ENCODE measurements at places on chromosomes 7 and 10. TPM values are rescaled to one million over a fixed set of nuclear protein-coding genes. Genes with fewer than 3 reads are reported as not detected.

- no peak for DNase-seq
These were observed 3.2 kb downstream of the PRF1 start for GRCh38 chr10:70599319-70599718.

DNA sequence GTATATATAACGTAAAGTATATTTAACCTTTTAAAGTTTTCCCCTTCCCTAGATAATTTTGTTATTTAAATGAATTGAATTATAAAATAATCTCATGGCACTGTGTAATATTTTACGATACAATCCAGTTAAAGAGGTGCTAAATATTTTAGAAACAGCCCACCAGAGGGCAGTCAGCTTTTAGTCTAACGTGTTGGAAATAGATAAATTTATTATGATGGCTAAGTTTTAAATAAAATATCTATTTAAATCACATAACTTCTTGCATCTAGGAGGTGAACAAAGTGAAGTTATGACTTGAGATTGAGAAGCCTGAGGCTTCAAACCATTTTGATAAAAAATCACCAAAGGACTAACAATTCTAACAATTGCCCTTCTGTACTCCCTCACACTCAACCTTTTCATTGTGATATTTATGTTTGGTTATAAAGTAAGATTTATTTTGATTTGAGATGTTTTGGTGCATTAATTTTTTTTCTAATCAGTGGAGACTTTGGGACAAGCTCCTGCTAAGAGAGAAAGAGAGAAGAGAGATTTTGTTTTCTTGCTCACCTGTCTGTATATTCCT lies 171.5 kb upstream of the SP4 start:
- no peak for DNase-seq

GRCh38 chr10:97648562-97649404 lies 8.3 kb downstream of the PI4K2A start:
- DNase-seq = peak; percentile 67

GRCh38 chr7:123754271-123754871 lies 5.6 kb upstream of the WASL start:
- no peak for DNase-seq

Gene ADAM22
- total RNA-seq = 1.5 TPM

DNA sequence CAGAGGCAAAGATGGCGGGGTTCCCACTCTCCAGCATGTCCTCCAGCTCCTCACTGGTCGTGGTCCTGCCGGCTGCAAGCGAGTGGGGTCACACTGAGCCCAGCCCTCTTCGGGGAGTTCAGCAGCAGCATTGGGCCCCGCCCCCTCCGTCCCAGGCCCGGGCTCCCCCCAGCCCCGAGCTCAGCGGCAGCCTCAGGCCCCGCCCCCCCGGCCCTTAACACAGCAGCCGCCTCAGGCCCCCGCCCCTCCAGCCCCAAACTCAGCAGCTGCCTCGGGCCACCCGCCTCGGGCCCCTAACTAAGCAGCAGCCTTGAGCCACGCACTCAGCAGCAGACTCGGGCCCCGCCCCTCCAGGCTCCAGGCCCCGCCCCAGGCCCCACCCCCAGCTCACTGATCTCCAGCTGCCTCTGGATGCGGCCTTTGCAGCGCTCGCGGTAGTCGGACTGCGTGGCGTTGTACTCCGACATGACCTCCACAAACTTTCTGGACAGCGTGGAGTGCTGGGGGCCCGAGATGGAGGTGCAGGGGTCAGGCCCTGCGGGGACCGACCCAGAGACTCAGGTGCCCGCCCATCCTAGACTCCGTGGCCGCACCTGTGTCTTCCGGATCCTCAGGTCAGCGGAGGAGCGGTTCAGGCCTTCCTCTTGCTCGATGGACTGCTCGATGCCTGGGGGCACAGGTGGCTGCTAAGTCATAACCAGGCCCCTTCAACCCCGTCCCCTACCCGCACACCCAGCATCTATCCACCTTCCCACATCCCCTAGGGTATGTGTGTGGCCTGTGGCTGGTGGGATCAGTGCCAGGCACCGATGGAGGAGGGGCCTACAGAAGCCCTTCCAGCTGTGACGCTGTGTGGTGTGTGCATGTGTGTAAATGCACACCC lies 15.5 kb downstream of the STX1A start:
- no peak for DNase-seq

- DNase-seq = no peak
These were observed 203.1 kb downstream of the DPP6 start for GRCh38 chr7:154255324-154255723.

- DNase-seq = no peak
These were observed 526 bp downstream of the SFRP5 start for GRCh38 chr10:97771055-97771891.

GRCh38 chr7:142331941-142332340 lies 74.1 kb upstream of the PRSS58 start:
- no peak for DNase-seq

Gene OPN1SW
- not detected for total RNA-seq

DNA sequence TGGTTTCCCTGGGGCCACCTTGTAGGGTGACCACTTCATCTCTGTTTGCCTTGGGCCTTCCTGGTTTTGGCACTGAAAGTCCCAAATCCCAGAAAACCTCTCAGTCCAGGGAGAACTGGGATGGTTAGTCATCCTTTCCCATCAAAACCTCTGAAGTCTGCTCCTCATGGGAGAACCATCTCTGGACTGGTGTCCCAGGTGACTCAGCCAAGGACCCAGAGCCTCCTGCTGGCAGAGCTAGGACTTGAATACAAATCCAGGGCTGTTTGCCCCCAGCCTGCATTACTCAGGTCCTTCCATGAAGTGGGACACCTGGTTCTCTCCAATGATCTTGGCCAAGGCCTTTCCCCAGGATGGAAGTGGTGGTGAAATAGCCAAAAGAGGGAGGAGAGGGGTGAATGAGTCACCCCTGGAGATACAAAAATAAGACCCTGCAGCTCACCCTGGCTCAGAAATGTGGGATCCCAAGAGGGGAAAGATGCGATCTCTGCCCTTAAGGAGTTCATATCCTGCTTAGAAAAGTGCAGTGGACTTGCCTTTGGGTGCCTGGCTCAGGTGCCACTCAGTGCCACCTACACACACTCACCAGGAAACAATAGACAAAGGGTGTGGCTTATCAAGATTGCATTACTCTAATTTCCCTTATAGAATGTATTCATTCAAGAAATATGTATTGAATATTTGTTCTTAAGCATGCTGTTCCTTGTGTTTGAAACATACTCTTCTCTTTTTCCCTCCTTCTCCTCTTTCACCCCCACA lies 22.0 kb downstream of the ADRA2A start:
- no peak for DNase-seq

Gene CADPS2
- 115 TPM for total RNA-seq

Gene TECPR1
- total RNA-seq = 82.6 TPM

DNA sequence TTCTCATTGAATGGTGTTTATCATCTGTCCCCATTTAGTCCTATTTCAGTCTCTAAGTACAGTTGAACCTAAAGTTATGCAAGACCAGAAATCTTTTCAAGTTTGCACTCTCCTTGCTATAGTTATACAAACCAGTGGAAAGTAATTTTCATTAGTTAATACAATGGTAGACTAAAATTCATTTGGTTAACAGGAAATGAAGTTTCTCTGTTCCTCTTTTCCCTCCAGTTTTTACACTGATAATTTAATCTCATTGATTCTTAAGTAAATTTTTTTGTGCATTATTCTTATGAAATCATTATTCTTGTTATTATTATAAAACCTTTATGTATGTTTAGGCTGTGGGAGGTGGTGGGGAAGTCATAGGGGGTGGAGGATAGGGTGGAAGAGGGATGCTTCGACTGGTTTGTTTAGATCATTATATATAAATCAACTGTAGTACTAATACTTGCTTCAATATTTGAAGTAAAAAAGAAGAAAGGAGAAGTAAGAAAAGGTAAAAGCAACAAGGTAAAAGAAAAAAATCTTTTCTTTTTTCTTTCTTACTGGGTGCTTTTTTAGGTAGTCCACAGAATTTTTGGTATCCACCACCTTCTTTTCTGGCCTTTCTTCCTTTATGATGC lies 104.1 kb downstream of the GPR85 start:
- no peak for DNase-seq

GRCh38 chr7:38127216-38128207 lies 50.5 kb upstream of the STARD3NL start:
- DNase-seq = no peak

DNA sequence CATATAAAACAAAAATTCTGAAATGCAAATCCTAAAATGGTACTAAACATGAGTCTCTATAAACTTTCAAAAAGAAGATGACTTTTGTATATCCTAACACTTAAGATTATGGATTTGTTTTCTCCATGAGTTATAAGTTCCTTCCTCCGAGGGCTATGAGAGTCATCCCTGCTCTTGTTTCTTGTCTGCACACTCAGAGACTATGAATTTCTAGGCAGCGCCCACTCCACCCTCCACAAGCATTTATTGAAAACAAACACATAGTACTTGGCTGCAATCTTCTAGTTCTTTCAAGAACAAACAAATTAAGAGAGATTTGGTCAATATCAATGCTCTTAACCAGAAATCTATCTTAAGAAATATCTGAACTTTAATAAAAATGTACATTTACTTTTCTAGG lies 211.7 kb downstream of the DKK1 start:
- DNase-seq = no peak

Gene MGAM2
- total RNA-seq = not detected

DNA sequence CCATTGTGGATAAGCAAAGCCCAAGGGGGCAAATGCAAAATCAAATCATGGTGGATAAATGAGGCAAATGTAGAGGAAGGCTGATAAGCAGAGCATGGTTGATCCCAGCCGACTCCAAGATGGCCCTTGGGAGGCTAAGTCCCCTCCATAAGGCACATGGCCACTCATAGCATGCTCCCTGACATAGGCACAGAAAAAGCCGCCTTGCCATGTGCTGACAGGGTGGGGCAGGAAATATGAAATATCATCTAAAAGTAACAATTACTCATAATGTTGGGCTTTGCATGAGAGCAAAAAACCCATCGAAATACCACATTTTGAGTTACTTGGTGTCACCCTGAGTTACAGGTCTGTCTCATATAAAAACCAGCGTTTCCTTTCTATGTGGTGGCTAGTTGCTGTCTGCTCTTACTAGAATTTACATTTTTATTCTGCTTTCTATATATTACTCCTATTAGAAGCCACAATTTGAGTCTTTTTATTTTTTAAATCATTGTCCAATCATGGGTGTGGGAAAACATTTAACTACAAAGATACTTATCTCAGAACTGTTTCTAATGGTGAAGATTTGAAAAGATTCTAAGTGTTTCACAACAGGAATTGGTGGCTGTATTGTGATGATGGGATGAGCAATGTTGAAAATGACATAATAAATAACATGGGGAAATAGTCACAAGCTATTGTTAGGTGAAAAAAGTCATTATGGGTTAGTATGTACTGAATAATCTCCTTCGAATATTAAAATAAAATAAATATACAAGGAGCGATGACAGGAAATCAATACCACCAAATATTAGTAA lies 102.7 kb downstream of the CUBN start:
- DNase-seq = no peak

GRCh38 chr10:36424502-36424901 lies 700.9 kb upstream of the ANKRD30A start:
- DNase-seq = no peak

DNA sequence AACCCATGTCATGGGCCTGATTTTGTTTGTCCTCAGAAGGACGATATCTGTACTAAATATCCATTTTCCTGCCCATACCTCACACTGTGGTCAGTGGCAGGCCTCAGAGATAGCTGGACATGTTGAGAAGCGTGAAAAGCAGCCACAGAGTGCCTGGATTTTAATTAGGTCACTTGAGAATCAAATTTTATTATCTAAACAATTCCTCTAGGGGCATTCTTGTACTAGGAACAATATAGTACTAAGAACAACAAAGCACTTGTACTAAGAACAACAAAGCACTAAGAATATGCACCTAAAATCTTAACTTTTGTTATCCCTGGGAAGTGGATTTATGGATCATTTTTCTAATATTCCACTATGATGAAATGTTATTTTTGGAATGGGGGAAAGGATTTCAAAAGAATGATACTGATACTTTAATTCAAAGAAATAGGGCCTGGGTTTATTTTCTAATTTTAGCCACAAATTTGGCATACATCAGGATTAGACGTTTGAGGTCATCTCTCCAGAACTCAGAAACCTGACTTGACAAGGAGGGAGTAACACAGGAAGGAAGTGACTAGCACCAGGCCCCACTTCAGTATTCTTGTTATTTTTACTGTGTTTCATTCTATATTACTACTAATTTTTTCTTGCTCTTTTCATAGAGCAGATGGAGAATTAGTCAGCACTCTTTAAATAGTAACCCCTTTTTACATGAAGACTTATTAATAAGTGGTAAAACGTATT lies 112.2 kb downstream of the EXOC4 start:
- DNase-seq = peak; percentile 70

DNA sequence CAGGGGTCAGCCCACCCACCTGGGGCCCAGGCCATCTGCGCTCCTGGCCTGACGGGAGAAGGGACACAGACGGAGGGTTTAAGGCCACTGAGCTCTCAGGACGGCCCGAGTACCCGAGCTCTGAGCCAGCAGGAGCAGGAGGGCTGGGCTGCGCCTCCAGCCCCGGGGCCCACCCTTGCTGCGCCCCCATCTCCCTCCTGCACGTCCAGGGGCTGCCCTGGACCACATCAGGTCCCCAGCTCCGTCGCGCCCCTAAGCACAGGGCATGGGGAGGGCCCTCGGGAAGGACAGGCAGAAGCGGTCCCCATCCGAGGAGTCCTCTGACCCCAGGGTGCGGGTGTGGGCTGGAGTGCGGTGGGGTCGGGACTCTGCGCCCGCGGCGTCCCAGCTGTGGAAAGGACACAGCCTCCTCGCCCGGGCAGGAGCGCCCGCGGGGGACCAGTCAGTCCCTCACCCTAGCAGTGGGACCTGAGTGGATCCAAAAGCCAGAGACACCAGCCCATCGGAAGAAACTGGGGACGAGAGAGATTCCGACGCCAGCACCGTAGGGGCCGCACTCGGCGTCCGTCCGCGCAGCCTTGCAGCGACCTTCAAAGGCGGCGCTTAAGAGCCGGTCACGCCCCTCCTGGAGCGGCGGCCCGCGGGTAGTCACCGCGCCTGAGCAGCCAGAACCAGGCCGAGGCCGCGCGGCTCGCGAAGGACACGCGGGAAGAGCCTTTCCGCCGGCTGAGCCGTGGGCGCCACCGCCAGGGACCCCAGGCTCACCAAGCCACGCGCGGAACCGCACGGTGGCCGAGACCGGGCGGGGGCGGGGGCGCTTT lies 15.9 kb downstream of the CAMK2B start:
- peak; percentile 19 for DNase-seq

DNA sequence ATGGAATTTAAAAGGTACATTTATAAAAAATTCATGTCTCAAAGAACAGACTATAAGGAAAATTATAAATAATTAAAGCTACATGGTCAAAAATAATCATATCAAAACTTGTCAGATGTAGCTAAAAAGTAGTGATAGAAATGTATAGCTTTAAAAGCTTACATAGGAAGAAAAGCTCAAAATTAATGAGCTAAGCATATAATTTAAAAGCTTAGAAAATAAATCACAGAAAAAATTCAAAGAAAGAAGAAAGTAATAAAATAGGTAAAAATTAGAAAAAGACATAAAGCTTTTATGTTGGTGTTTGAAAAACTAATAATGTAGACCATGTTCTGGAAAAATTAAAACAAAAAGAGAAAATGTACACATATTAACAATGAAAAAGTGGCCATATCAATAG lies 5.3 kb downstream of the TCAF1 start:
- no peak for DNase-seq

GRCh38 chr7:102883098-102883860 lies 29.5 kb upstream of the LRRC17 start:
- DNase-seq = no peak

GRCh38 chr10:31528831-31529230 lies 209.8 kb downstream of the ZEB1 start:
- no peak for DNase-seq

Measured in pulmonary artery endothelial cell (primary cell).